ENCODE measurements at places on chromosomes 5 and 9.

DNA sequence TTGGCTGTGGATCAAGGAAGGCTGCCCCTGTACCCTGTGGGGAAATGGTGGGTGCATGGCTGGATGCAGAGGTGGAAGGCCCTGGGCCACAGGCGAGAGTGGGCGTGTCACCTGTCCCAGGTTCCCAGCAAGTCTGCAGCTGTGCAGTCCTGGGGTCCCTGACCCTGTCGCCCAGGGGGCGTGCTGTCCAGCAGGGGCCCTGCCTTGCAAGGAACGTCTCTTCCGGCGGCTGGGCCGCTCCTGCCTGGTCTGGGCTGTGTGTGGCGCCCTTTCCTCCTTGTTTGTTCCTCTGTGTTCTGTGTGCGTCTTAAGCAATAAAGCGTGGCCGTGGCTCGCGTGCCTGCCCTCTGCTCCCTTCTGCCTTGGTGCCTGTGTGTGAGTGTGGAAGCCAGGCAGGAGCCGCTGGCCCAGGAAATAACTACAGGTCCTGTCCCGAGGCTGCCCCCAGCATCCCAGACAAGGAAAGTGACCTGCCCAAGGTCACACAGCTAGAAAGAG lies 8.4 kb downstream of the SLC2A6 start:
- DNase-seq: no peak

DNA sequence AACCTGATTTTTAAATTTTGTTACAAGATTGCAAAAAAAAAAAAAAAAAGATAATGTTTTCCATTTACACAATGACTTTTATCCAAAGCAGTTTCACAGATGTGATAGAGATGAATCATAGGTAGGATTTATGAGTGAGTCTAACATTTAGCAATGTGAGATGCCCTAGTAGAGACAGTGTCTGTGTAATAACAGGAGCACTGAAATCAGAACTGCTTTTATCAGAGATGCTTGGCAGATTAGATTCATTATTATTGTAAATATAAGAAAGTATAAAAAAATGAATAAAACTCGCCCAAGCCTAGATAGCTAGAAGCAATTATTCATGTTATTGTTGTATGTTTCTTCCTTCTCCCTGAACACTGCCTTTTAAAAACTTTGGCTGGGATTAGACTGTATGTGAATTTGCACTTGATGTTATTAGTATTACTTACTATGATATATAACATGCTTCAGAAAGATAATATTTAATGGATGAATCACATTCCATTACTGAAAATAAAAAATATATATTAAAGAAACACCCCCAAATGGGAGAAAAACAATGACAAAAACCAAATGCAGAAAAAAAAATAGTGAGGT lies 567.3 kb upstream of the KLF4 start:
- no peak for DNase-seq

GRCh38 chr5:54717870-54718269 lies 200.3 kb downstream of the SNX18 start:
- no peak for DNase-seq

DNA sequence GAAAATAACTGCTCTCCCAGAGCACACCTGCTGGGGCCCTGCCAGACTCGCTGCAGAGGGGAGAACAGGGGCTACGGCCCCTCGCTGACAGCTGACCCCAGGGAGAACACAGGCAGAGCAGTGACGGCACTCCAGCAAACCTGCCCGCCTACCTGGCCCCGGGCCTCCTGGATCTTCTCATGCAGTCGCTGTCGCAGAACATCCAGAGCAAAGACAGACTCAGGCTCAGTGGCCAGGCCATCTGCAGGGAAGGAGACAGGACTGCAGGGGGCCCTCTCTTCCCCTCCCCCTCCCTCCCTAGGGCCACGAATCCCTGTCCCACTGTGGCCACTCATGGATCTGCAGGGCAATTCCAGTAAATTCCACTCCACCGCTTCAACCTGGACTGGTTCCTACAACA lies 2.4 kb downstream of the SURF6 start:
- DNase-seq: no peak

DNA sequence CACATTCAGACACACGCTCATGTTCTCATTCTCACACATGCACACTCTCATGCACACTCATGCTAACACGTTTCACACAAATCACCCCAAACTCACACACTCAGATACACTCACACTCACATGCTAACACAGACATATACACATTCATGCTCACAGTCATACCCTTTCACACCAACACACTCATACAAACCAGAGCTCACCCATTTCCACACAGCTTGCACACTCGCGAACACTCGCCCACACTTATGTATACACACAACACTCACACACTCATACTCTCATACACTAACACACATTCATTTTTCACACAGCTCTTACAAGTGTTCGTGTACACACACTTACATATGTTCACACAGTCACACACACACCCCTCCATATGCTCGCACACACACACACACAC lies 64.1 kb upstream of the IL17B start:
- DNase-seq: no peak

DNA sequence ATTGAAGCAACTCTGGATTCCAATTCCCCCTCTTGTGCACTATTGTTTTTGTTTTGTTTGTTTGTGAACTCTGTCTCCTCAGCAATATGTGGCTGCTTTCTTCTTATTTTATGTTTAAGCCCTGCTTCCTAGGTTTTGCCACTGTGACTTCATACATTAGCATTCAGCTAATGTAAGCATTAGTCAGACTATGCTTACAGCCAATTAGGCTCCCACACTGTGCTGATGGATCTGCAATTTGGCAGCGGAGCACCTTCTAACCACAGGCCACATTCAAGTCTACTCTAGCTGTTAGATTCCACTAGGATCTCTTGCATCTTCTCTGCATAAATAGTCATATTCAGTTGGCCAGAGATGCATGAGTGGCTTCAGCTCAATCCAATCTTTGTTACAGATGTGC lies 9.6 kb upstream of the BICD2 start:
- no peak for DNase-seq

GRCh38 chr9:127154003-127154389 lies 31.6 kb upstream of the ANGPTL2 start:
- no peak for DNase-seq

GRCh38 chr9:126613651-126614050 lies at the start of gene LMX1B:
Gene LMX1B, plus strand, starts transcription at chr9:126613928. Its CDS starts 522 bp downstream, at chr9:126614450.
- DNase-seq: no peak

DNA sequence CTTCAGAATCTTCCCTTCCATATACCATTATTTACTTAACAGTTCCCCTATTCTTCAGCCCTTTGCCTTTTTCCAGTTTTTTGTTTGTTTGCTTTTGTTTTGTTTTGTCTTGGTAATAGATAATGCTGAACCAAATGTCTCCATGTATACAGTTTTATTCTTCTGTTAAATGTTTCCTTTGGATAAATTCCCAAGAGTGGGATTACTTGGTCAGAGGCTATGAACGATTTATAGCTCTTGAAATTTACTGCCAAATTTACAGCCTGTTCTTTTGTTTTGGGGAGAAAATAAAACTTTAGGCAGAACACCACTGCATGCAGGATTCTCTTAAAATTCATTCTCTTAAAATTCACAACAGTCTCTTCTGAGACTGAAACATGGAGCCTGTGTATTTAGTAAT lies 38.6 kb downstream of the NR4A3 start:
- no peak for DNase-seq

DNA sequence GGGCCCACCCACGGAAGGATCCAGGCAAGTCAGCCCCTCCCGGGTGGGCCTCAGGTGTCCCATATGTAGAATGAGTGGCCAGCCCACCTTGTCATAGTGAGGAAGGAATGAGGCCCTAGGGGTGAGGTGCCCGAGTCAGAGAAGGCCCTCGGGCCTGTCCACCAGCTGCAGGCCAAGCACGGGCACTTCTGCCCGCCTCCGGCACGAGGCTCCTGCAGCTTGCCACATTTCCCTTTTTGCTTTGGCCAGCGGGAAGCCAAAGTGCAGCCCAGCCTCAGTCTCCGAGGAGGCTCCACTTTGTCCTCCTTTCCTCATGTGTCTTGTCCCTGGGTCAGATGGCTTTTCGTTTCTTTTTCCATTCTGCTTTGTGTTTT lies 72.9 kb downstream of the PSMB7 start:
- no peak for DNase-seq

DNA sequence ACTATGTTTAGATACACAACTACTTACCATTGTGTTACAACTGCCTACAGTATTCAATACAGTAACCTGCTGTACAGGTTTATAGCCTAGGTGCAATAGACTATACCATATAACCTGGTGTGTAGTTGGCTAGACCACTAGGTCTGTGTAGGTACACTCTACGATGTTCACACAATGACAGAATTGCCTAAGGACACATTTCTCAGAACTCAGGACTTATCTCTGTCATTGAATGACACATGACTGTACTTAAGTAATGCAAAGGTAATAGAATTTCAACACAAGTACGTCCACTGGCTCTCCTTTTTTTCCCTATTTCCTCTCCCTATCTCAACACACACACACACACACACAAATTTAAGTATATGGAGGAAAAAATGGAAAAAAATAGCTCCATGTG lies 385.6 kb downstream of the CTNND2 start:
- no peak for DNase-seq

- DNase-seq: peak; percentile 37
Observed at GRCh38 chr9:98074115-98074990, 17.8 kb downstream of the NANS start.

DNA sequence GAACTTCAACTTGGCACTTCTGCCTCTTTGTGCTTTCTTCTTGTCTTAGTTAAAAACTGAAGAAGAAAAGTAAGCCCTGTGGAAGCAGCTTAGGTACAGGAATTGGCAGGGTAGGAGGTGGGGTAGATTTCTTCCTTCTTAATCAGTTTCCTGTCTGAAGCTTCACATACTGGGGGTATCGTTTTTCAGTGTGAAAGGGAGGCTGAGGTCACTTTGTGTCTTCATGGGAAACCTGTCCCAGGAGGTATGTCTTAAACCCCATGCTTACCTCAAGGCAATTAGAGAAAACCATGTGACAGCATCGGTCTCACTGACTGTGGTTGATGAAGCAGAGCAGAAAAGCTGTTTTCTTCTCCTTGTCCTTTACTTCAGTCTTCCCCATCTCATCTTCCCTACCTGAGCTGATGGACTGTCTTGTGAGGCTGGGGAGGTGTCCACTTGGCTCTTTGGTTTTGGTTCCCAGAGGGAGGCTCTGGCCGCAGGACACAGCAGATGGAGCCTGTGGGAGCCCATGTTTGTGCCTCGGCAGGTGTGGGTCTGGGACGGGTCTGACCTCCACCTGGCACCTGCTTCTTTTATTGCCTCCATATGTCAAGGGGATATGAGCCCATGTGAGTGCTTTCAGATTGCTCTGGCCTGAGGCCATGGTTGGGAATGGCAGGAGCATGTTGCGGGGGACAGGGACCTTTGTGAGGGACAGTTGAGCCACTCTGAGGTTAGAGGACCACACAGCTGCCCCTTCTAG lies 47.0 kb downstream of the SH3GL2 start:
- DNase-seq: no peak

DNA sequence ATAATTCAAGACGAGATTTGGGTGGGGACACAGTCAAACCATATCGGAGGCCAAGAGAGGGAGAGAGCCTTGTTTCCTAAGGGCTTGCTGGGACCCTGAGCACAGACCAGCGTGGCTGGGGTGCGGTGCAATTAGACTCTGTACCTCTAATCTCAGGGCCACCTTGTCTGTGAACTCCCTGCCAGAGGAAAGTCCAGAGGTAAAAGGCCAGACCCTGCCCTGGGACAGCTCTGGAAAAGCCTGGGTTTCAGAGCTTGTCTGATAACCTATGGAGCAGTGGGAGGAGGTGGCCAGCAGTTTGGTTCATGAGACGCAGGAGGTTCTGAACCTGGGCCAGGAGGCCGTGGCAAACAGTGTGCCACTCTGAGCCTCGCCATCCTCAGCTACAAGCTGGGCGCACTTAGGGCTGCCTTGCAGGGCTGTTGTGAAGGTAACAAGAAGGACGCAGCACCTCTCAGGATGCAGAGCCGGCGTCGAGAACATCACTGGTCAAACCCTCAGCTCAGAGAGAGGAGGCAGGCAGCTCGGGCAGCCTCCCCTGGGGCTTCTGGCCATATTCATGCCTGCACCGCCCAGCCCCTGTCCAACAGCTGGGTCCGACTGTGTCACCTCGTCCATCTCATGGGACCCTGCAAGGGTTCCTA lies 4.8 kb upstream of the DOLPP1 start:
- no peak for DNase-seq

GRCh38 chr9:110187126-110187525 lies 20.8 kb downstream of the C9orf152 start:
- no peak for DNase-seq

DNA sequence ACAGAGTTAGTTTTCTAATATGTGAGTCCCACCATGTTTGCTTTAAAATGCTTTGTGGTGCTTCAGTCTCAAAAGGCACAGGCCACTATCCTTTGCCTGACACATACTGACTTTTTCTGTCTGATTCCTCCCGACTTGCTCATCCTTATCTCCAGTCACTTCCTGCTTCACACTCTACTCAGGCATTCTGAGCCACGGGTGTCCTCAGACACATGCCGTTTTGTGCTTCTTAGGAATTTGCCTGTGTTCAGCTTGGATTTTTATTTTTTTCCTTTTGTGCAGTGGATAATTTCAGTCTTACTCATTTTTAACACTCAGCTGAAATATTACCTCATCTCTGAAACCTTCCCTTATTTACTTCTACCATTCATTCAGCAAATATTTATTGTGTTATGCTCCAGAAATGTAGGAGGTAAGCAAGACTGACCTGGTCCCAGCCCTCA lies 54.1 kb downstream of the MAN2A1 start:
- DNase-seq: no peak

GRCh38 chr9:35856206-35856605 lies 14.0 kb downstream of the OR13J1 start:
- no peak for DNase-seq

DNA sequence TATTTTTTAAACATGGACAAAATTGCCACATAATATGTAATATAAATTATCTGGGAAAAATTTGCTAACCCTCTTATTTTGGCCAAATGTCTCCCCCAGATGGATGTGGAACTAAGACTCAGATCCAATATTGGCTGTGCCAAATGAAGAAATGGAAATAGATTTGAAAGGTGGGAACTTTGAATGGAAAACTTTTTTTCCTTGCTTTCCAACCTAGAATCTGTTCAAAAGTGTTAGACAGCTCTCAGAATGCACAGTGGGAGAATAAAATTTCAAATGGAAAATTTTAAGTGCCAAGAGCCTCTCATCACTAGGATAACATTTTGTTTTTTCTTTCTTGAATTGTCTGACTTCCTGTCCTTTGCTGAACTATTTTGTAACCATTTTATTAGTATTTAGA lies 142.6 kb upstream of the GAS1 start:
- no peak for DNase-seq
